GM04504 (cell line): ENCODE measurements at places on chromosomes 11 and 22.

DNA sequence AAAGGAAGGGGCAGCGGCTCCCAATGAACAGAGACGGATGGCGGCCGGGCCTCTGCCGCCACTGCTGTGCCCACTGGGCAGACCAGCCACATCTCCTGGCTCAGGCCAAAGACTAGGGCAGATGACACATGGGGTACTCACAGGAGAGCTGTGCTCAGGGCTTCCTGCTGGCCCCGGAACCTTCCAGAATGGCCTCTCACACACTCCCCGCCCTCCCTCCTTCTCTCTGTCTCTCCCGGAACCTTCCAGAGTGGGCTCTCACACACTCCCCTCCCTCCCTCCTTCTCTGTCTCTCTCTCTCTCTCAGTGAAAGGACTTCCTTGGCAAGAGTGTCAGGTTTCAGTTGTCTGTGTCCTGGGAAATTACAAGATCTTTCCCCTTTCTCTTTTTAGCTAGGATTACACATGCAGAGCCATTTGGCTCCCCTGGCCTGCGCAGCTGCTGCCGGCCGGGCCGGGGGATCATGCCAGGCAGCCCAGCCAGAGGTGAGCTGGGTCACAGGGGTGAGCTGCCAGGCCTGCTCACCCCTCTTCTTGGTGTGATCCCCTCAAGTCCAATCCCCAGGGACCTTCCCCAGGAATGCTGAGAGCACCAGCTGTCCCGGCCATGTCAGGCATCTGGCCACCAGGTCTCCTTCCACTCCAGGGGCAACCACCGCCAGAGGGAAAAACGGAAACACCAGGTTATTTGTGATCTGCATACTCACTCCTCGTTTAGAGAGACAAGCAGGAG, 45.3 kb upstream of the ADA2 start:
- no peak for DNase-seq

DNA sequence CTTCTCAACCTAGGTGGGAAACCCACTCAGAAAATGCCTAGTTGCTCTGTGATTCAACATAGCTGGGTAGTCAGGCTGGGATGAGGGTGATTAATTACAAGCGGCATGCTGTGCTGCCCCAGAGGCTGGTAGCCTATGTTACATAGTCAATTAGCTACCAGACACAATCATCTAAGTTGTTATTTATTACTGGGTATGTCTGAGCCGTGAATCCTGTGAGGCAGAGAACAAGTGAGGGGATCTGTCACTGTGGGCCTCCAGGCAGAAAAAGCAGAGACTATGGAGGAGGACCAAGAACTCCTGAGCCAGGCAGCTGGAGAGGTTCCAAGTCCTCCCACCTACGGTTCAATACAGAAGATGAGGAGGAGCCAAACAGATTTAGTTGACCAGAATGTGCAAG, 186.6 kb upstream of the BDNF start:
- no peak for DNase-seq

DNA sequence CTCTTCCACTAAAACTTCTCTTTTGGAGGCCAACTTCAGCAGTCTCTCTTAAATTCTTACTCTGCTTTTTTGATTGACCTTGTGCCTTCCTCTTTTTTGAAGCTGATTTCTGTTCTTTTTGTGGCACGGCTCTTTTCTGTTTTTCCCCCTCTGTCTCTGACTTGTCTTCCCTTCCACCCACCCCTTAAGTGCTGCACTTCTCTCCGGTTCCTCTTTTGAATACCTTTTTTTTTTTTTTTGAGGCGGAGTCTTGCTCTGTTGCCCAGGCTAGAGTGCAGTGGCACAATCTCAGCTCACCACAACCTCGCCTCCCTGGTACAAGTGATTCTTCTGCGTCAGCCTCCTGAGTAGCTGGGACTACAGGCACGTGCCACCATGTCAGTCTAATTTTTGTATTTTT, 211.9 kb downstream of the BLID start:
- no peak for DNase-seq

DNA sequence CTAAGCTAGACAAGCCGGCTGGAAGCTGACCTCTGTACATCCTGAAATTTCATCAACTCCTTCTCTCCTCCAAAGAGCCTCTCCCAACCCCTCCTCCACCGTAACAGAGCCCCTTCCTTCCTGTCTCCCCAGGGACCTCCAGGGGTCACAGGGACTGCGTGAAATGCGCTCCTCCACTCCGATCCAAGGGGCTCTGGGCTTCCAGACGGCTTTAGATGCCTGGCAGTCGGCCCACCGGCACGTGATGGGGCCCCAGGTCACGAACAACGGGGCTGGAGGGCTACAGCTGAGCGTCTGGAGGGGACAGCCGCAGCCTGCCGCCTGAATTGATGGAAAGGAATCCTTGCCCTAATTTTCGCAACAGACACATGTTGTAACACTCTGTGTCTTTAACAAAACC, 264.1 kb downstream of the MN1 start:
- DNase-seq = no peak

DNA sequence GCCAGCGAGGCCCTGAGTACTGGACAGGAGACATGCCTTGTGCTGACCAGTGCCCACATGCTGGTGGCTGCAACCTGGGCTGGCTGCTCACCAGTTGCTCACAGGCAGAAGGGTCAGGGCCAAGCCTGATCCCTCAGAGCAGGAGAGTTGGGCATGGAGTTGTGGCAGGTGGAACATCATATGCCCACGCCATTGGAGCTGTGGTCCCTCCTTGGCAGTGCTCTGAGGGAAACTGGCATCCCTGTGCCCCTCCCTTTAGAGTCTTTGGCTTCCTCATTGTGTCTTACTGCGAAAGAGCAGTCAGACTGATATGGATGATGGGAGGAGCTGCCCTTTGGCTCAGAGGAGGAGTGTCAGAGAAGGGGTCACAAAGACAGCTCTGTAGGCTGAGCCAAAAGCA, 3.1 kb upstream of the MYEOV start:
- no peak for DNase-seq

GRCh38 chr11:59614277-59615119, 1.1 kb downstream of the OSBP start:
- no peak for DNase-seq

GRCh38 chr11:116109228-116109627, 605.0 kb upstream of the CADM1 start:
- no peak for DNase-seq
